ENCODE measurements at places on chromosomes 4 and X. TPM values are rescaled to one million over a fixed set of nuclear protein-coding genes. Genes with fewer than 3 reads are reported as not detected.

Gene CITED1
- not detected for total RNA-seq

Gene MAGEB17
- total RNA-seq: not detected

Gene NAP1L2
- 0.48 TPM for total RNA-seq

Gene MAGEB1
- 0.96 TPM for total RNA-seq

Gene PPP1R3F
- total RNA-seq: 3.9 TPM

Gene TEX13B
- 1.2 TPM for total RNA-seq

Gene NDST4
- total RNA-seq: 2.2 TPM

Gene PLK4
- total RNA-seq: 6.0 TPM

Gene LRRC66
- 2.2 TPM for total RNA-seq

Gene CDX4
- total RNA-seq: not detected

Gene IL2RG
- 0.96 TPM for total RNA-seq

Gene CSN1S1
- total RNA-seq: not detected

Gene SERTM2
- 1.7 TPM for total RNA-seq

Gene MAGEA3
- 1.2 TPM for total RNA-seq

Gene CXCL9
- total RNA-seq: 1.4 TPM

Gene CCKAR
- total RNA-seq: not detected

Gene GRIA3
- total RNA-seq: 7.9 TPM

Gene CHRNA9
- 10.1 TPM for total RNA-seq

Gene HTN3
- 4.8 TPM for total RNA-seq

Gene MAGEC3
- not detected for total RNA-seq

Gene GUCY1A1
- 252 TPM for total RNA-seq

Gene UGT2B11
- total RNA-seq: 2.2 TPM

Gene SPP1
- 1,479 TPM for total RNA-seq

Gene RRH
- not detected for total RNA-seq

Gene COL25A1
- 32.5 TPM for total RNA-seq

Gene MAMLD1
- 0.72 TPM for total RNA-seq

Gene TMEM35A
- 3.1 TPM for total RNA-seq

Gene ZNF711
- 10.4 TPM for total RNA-seq

All from umbilical cord (tissue), 2 donors.